Dermis microvascular lymphatic vessel endothelial cell (primary cell): ENCODE measurements at places on chromosomes 16 and 17. TPM values are rescaled to one million over a fixed set of nuclear protein-coding genes. Genes with fewer than 3 reads are reported as not detected.

GRCh38 chr17:40062329-40063186 is at the start of gene THRA:
THRA (plus strand) TSS chr17:40062965; CDS start chr17:40074489, 11,524 bp downstream.
- peak; percentile 72 for DNase-seq

DNA sequence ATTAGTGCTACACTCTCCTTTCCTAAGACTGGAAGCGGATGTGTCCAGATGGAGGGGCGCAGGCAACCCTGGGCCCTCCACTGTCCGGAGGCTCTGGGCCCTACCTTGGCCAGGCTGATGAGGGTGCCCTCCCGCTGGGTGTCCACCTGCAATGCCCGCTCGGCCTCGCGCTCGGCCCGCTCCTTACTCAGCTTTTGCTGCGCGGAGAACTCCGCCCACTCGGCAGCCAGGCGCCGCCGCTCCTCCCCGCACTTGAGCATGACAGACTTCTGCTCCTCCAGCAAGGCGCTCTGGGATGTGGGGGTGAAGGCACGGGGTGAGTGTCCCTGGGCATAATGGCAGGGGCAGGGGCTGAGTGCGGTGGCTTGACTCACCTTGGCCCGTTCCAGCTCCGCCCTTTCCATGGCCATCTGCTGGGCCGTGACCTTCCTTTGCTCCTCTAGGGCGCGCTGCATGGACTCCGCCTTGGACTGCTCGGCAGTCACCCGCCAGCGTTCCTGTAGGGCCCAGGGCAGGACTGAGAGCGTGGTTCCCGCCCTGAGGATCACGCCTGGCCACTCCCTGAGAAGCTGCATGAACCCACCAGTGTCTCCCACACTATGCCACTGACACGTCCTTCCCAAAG is 10.1 kb upstream of the MRPL38 start:
- no peak for DNase-seq

DNA sequence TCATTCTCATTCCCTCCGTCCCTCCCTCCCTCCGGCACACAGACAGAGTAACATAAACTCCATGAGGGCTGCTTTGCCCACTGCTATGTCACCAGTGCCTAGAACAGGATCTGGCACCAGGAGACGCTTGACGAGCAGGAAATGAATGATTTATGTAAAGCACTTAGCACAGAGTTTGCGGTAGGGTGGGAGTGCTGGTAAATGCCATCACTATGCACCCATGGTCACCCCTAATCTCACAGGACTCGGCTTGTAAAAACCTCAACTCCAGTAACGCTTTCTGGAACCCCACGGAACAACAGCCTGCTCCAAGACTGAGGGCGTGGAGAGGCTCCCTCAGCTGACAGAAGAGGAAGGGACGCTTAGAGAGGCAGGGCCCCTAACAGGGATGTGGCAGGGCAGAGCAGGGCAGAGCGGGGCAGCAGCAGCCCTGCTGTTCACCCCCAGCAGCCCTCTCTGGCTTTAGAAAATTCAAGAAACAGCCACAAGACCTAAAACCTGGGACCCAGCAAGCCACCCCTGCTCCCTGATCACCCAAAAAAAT is 156.9 kb downstream of the C16orf78 start:
- no peak for DNase-seq

- no peak for DNase-seq
Observed at GRCh38 chr17:44996304-44996703, 28.2 kb upstream of the C1QL1 start.

DNA sequence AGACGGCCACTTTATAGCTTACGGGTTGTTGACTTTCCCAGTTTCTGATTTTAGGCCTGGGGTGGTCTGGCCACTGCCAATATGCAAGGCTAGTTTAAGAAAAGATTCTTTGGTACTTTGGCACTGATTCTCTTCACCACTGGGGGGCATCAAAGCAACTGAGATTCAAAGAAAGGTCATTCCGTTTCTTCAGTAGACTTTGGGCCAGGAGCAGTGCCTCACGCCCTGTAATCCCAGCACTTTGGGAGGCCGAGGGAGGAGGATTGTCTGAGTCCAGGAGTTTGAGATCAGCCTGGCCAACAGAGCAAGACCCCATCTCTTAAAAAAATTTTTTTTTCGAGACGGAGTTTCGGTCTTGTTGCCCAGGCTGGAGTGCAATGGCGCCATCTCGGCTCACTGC is 53.0 kb downstream of the RPA1 start:
- peak; percentile 15 for DNase-seq

GRCh38 chr17:15946611-15947120 is 1.7 kb downstream of the ADORA2B start:
- no peak for DNase-seq

DNA sequence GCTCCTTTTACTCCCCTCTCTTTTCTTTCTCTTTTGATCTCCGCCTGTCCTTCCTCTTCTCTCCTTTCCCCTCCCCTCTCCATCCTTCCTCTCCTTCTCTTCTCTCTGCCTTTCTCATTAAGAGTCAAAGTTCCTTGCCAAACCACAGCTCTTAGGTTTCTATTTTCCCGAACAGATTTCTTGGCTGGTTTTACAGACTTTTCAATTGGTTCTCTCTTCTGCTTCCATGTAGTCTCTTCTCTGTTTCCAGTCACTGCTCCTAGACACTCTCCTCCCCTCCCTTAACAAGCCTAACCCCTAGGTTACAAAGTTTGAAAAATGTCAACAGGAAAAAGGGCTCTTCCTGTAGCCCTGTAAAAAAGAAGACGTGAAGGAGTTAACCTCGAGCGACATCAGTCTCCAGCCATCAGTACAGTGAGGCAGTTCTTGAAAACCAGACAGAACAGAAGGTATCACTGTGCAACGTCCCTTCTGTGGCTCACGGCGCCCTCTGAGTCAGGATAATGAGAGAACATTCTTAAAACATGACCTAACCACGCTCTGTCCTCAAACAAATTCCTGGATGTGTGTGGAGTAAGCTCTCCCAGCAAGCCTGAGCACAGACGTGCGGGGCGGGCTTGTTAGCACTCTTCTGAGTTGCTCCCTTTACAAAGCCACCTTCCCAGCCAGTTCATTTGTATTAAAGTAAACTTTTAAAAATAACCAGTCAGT is 11.6 kb upstream of the MARCHF10 start:
- DNase-seq = peak; percentile 36

GRCh38 chr16:88905563-88905962 is 39.1 kb upstream of the PABPN1L start:
- peak; percentile 7 for DNase-seq

DNA sequence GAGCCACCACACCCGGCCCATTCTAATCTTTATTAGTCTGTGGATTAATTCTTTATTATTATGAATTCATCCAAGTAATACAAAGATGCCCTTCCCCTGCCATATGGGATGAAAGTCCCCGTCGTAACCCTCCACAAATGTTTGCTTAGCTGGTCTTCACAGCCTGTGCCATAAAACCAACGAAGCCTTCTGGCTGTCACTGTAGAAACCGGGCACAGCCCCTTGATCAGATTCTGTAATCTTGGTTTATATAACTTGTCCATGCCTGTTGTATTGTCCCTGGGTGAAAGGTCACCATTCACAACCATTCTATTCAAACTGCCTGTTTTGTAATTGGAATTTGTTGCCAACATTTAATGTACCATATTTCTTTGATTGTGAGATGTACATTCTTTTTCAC is 66.5 kb downstream of the ATP2C2 start:
- no peak for DNase-seq

GRCh38 chr17:58338841-58339754 is 10.5 kb upstream of the TSPOAP1 start:
- DNase-seq = no peak

DNA sequence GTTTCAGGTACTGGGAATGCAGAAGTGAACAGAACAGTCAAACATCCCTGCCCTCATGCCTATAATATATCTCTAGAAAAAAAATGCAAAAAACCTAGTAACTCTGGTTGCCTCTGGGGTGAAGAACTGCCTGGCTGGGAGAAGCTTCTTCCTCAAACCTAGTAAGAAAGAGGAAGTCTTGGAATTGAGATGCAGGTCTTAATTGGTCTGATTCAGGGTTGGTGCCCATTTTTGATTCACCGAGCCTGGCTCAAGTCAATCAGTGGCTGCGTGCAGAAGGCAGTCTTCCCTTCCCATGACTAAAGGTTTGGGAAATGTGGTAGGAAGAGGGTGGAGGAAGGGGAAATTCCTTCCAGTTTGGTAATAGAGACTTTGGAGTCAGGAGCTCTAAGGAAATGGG is 22.4 kb downstream of the CDRT15 start:
- no peak for DNase-seq

GRCh38 chr17:22717211-22717610 is 1024.9 kb downstream of the KCNJ18 start:
- DNase-seq = no peak

- DNase-seq = peak; percentile 5
Observed at GRCh38 chr16:46826631-46827030, 4.3 kb downstream of the C16orf87 start.

- DNase-seq = no peak
Observed at GRCh38 chr17:12683299-12683698, 17.6 kb downstream of the MYOCD start.

- no peak for DNase-seq
Observed at GRCh38 chr16:30018731-30019158, 4.3 kb upstream of the C16orf92 start.

- peak; percentile 72 for DNase-seq
Observed at GRCh38 chr17:64406321-64407200, 15.9 kb upstream of the PECAM1 start.

GRCh38 chr17:54466875-54467274 is 433.8 kb upstream of the TOM1L1 start:
- no peak for DNase-seq

GRCh38 chr17:44961921-44962350 is 6.2 kb downstream of the C1QL1 start:
- no peak for DNase-seq

Gene NPIPB13
- total RNA-seq = 0.77 and 1.6 TPM in 2 replicates

Gene OR2C1
- under 0.01 TPM in 1 of 2 replicates, not detected in the other for total RNA-seq

Gene P2RX5
- 0.13 and 0.77 TPM in 2 replicates for total RNA-seq

Gene RNU2-1
- not detected in 2 replicates for total RNA-seq

Gene TOM1L1
- total RNA-seq = 0.13 TPM in 1 of 2 replicates, not detected in the other

Gene COPZ2
- total RNA-seq = 5.5 and 9.5 TPM in 2 replicates
